ENCODE measurements at places on chromosomes 6 and 20.

GRCh38 chr6:151087861-151088598 is 151.7 kb upstream of the AKAP12 start:
- DNase-seq, result no peak

DNA sequence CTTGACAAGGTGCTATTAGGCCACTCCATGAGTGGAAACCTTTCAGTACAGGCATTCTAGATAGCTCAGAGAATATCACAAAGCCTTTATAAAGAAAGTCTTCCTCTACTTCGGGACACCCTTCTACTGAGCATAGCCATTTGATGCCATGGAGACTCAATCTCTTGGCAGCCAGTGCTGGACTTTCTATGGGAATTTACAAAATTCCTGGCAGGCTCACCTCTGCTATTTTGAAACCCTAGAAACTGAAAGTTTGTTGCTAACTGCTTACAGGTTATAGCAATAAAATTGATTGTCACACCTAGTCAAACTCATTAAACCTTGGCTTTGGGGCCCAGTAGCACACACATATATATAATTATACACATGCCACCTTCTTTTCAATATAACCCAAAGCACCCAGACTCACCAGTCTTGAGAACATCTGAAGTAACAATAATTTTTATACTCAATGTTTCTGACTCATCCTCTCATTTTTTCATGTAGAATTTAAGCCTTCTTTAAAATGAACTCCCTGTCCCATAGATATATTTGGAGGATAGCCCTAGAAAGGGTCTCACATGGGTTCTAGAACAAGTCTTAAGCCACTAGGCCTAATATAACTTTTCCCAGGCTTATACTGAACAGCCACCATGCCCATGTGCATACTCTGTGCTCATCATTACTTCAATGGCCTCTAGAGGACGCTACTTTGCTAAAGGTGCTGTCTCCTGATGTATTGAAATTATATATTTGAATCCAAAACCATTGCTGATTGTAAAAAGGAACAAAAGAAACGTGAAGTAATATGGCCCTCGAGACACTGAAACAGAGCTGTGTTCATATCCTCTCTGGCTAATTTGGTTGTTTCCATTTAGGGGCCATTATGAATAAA is 368.1 kb upstream of the MARCKS start:
- DNase-seq, result no peak

DNA sequence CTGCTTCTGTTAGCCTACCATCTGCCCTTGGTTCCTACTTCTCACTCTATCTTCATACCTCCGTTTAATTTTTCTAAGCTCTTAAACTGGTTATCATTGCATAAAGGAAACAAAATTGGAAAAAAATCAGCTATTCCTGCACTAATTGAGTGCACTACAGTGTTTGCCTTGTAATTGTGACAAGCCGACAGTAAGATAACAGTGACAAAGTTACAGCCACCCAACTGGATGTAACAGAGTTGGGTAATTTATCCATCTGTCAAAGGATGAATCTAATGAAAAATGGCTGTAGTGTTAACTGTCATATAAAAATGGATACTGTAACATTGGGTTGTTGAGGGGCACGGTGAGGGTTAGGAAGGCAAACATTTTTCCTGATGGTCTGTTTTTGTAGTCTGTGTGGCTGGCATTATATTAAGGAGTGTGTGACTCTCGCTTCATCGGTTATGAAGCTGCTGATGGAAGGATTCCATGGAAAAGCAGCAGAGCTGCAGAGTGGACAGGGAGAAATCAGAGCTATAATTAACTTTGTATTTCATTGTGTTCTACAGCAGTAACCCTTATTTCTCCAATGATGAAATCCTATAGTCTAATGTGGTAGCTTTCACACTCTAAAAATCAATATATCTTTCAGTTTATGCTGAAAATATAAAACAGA is 12.7 kb downstream of the PBOV1 start:
- DNase-seq, result no peak

DNA sequence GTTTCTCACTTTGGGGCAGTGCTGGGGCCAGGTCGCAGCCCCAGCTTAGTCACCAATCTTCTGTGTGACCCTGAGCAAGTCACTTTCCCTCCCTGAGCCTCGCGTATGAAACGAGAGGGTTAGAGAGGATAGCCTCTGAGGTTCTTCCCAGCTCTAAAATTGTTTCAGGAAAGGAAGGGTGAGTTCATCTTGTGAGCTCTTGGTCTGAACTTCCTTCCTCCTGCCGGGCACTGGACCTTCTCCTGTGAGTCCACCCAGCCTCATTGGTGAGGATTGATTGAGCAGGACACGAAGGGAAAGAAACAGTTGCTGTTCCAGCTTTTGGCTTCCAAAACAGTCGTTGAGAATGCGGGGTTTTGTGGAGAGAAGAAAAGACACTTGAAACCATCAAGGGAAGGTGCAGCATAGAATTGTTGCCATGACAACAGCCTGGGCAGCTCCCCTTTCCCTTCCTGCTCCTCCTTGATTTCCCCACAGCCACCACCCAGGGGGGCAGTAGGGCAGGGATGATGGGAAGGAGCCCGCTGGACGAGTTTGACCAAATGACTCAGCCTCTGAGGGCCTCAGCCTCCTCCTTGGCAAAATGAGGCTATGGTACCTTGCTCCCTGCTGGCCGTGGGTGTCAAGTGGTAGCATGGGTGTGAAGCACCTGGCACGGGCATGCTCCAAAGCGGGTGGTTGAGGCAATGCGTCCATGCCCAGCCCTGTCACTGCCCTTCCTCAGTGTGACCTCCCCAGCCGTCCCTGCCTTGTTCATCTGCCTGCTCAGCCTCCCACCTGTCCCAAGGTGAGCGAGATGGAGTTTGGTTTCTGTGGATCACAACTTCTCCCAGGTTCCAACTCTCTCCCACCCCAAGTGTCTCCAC is 107.8 kb downstream of the CDC5L start:
- DNase-seq, result no peak

DNA sequence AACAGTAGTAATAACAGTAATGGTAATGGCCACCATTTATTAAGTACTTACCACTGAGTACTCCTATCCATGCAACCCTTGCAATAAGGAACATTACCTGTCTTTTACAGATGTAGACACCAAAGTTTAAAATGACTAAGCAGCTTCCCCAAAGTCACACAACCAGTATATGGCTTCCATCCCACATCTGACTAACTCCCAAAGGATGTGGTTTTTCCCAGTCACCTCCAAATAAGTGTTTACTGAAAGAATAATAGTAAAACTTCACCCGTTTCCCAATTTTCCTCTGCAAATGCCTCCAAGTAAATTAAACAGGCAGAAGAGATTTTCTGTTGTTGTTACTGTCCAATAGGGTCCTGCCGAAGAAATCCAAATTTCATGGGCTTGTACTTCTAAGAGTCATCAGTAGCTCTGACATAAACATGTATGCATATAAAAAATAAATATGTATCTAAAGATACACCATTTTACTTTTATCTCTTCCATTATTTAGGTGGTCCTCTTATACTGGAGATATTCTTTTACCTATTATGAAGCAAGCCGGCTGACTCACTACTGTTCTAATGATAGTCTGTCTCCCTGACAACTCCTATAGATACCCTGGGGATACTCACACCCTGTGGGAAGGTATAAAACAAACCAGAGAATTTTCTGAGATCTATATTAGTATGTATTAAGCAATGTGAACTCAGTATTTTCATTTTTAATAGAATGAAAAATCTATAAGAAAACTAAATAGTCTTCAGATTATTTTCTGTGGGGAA is 77.9 kb upstream of the ID4 start:
- no peak for DNase-seq

DNA sequence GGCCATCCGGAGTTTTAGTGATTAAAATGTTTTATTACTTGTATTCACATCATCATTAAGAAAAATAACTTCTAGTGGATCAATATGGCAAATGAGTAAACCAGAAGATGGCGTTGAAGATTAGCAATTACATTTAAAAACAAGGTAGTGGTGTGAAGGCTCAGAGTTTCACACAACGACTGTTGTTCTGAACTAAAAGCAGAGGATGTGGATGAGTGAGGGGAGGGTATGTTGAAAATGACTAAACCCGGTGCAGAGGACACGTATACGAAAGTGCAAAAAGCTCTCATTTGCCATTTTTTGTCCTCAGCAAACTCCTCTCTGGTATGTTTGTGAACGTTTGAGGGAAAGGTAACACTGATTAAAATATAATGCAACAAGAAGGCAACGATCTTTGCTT is 1.9 kb upstream of the IRF4 start:
- DNase-seq, result no peak

GRCh38 chr20:63903796-63904561 is 9.1 kb downstream of the DNAJC5 start:
- no peak for DNase-seq

DNA sequence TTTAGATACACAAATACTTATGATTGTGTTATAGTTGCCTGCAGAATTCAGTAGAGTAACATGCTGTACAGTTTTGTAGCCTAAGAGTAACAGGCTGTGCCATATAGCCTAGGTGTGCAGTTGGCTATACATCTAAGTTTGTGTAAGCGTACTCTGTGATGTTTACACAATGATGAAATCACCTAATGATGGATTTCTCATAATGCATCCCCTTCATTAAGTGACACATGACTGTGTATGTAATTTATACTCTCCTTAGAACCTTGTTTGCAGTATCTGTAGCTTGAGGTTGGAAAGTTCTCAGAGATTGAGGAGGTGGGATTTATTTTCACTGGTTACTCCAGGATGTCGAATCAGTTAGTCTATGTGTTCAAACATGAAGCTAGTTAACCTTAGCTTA is 67.0 kb upstream of the TMEM30A start:
- DNase-seq, result no peak

GRCh38 chr6:8750627-8751026 is 315.3 kb upstream of the SLC35B3 start:
- DNase-seq, result no peak

GRCh38 chr6:10112871-10113549 is 301.9 kb downstream of the TFAP2A start:
- no peak for DNase-seq

GRCh38 chr20:53623134-53623453 is 29.5 kb upstream of the ZNF217 start:
- no peak for DNase-seq

DNA sequence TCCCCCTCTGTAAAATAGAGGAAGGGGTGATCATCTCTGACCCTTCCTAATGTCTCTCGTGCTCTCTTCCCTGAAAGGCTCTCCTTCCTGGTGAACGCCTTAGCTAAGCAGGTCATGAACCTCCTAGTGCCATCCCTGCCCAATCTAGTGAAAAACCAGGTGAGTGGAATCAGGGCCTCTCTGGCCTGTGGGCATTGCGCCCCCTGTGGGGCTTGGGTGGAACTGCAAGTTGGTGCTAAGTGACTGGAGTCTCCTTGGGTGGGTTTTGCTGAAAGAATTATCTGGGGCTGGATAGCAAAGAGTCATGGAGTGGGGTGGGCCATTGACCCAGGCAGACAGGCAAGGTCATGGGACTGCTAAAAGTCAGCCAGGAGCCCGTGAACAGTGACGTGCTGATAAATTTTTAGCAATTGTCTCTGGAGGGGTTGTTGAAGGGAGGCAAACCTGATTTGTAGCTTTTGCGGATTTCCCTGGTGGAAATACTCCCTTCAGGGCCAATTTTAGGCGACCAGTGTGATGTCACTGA is 8.9 kb downstream of the BPIFB1 start:
- DNase-seq, result peak; percentile 82
